ENCODE measurements at places on chromosomes 1 and 21.
A peak's percentile ranks its signal among the peaks of the same experiment; 100 is the strongest.

DNA sequence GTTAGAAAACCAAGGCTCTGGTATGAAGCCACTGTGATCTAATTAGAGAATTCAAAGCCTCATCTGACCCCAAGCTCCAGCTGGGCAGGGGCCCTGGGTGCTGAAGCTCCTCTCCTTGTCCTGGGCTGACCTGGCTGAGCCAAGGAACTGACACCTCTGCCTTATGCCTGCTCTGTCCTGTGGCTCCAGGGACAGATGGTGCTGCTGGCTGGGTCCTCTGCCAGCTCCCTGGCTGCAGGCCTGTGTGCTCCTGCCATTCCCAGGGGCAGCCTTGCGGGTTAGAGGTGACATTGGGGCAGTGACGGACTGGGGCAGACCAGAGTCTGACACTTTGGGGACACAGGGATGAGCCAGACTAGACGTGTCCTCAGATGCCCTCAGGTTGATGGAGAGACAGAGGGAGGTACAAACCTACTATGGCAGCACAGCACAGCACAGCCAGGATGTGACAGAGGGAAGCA is 11.8 kb downstream of the ACOT11 start:
- DNase-seq: no peak

DNA sequence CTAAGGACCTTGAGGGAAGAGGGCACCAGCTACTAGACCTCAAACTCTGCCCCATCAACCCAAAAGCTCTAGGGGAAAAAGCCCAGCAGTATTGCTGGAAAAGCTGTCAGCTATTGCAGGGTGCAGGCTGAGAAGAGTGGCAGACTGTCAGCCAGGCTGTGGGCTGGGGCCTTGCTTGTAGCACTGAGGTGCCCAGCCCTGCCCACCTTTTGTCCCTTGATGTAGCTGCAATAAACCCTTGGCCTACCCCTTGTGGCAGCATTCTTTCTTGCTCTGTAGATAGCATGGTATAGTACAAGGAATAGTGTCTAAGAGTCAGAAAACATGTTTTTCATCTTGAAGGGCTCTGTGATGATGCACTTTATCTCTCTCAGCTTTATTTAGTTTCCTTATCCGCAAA is 39.4 kb downstream of the CDC14A start:
- DNase-seq: peak; percentile 26

- no peak for DNase-seq
Measured at GRCh38 chr1:46687921-46688509, 16.4 kb downstream of the TEX38 start.

GRCh38 chr1:45569962-45570581 is 13.8 kb upstream of the NASP start:
- peak; percentile 71 for DNase-seq

DNA sequence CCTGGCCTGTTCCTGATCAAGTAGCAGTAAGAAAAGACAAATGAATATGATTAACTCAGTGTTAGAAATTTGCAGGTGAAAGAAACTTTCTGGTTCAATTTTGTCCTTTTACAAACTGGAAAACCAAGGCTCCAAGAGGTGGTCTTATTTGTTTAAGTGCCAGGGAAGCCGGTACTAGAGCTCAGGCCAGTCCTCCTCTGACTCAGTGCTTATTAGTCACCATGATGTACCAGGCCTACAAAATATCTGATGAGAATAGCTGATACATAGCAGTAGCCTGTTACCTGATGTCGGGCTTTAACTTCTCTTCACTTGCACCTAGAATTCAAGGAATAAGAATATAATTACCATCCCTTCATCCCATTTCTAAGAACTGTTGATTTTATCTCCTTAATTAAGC is 394.8 kb downstream of the LMX1A start:
- no peak for DNase-seq

All from T-helper 1 cell (primary cell).